ENCODE measurements at places on chromosomes 16 and 17.
A peak's percentile ranks its signal among the peaks of the same experiment; 100 is the strongest.

- peak; percentile 74 for DNase-seq
Observed at GRCh38 chr16:17343028-17343427, 127.7 kb downstream of the XYLT1 start.

DNA sequence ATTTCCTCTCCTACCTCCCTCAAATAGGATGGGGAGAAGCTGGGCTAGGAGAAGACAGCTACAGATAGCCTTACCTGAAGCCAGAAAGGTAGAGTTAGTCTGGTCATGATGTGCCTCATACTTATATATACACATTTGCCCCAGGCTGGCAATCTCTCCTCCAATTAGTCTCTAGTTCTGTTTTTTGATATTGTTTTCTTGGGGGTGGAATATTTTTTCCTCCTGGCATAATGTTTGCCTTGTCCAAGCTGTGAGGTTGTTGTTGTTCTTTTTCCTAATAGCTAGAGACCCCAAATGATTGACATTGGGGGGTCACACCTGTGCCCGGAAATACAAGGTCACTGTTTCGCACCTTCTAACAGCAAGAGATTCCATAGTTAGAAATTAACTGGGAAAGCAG, at the start of gene UMOD:
TSS of gene UMOD (minus strand) at position 101 of the 400 bp plus-strand sequence. CDS start 1,978 bp downstream, outside the sequence.
- no peak for DNase-seq

GRCh38 chr17:31405890-31406371, 14.5 kb downstream of the RAB11FIP4 start:
- DNase-seq: no peak

- DNase-seq: no peak
Observed at GRCh38 chr17:38589462-38590114, 16.2 kb downstream of the SRCIN1 start.

- no peak for DNase-seq
Observed at GRCh38 chr17:15409721-15410250, 57.6 kb downstream of the CDRT4 start.

GRCh38 chr17:58325289-58325726, 3.3 kb downstream of the TSPOAP1 start:
- no peak for DNase-seq

- peak; percentile 86 for DNase-seq
Observed at GRCh38 chr17:49997773-49998703, 3.0 kb upstream of the DLX3 start.

DNA sequence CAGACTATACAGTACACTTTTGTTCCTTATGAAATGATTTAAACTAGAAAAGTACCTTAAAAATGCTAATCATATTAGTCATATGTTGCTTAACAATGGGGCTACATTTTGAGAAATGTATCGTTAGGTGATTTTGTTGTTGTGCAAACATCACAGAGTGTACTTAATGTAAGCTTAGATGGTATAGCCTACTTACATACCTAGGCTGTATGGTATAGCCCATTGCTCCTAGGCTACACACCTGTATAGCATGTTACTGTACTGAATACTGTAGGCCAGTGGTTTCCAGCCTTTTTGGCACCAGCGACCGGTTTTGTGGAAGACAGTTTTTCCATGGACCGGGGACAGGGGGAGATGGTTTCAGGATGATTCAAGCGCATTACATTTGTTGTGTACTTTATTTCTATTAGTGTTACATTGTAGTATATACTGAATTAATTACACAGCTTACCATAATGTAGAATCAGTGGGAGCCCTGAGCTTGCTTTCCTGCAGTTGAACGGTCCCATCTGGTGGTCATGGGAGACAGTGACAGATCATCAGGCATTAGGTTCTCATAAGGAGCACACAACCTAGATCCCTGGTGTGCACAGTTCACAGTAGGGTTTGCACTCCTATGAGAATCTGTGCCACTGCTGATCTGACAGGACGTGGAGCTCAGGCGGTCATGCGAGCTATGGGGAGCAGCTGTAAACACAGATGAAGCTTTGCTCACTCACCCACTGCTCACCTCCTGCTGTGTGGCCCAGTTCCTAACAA, 35.0 kb upstream of the MRC2 start:
- DNase-seq: no peak

- DNase-seq: no peak
Observed at GRCh38 chr17:42687707-42688320, 5.5 kb downstream of the CNTNAP1 start.

- peak; percentile 60 for DNase-seq
Observed at GRCh38 chr17:27630607-27631410, at the start of gene LGALS9. LGALS9 (plus strand) TSS chr17:27631188; CDS start chr17:27631266, 78 bp downstream.

- DNase-seq: no peak
Observed at GRCh38 chr17:34920676-34921075, 40.6 kb downstream of the CCT6B start.

DNA sequence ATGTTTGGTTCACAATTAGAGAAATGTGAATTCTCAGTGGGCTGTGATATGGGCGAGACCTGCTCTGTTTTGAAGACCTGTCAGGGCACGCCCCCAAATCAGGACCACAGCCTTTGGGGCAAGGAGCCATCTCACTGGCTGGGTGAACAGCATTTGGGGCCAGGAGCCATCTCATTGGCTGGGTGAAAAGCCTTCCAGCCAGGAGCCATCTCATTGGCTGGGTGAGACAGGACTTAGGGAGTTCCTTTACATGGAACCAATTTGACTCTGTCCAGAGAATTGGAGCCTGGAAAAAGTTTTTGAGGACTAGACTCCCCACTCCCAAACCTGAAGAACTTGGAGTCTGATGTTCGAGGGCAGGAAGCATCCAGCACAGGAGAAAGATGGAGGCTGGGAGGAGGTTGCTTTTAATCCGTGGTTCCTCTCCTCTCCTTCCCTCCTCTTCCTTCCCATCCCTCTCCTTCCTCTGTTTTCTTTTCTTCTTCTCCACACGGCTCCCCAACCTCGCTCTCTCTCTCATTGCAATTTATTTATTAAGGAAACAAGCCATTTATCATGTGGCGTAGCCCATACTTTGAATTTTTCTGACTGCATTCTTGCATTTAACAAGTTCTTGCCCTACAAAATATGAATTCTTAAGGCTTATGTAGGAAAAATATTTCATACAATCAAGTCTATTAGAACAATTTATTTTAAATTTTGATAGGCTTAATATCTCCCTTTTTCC, 19.7 kb downstream of the FOXL1 start:
- no peak for DNase-seq

DNA sequence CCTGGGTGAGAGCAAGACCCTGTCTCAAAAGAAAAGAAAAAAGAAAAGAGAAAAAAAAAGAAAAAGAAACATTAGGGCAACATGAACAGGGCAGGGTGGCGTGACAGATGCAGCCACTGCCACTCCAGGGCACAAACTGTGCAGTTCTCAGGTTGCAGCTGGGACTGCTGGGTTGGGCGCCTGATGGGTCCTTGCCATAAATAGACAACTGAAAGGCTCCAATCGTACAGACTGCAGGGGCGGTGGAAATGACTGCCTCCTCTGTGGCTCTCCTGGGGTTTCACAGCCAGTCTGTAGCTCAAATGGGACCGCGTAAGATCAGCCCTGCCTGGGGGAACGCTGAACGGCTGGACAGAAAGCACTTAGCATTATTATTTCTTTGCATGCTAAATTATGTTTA, 130.7 kb downstream of the CPPED1 start:
- DNase-seq: no peak

DNA sequence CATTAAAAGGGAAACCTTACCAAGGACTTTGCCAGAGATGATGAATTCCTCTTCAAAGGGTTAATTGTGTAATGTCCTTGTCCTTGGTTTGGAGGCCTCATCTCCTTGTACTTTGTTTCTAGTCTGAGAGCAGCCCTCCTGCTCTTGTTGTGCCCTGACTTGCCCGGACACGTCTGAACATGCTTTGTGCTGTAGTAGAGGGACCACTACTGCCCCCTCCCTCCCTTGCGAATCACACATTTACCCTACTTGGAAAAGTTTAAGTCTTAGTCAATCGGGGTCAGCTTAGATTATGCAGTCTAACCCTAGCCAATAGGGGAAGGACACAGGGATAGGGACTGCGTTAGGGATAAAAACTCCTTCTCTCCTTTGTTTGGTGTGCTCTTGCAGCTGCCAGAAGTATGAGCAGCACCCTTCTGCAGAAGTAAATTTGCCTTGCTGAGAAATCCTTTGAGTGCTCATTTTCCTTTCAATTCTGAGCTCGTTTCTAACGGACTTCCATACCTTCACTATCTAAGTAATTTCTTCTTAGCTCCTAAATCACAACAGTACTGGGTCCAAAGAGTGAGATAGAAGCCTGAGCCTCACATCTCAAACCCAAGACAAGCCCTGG, 26.4 kb upstream of the CLEC3A start:
- DNase-seq: no peak

- DNase-seq: no peak
Observed at GRCh38 chr17:13076905-13077304, 59.1 kb upstream of the ELAC2 start.

- DNase-seq: no peak
Observed at GRCh38 chr16:1048442-1049112, 24.0 kb upstream of the SSTR5 start.

DNA sequence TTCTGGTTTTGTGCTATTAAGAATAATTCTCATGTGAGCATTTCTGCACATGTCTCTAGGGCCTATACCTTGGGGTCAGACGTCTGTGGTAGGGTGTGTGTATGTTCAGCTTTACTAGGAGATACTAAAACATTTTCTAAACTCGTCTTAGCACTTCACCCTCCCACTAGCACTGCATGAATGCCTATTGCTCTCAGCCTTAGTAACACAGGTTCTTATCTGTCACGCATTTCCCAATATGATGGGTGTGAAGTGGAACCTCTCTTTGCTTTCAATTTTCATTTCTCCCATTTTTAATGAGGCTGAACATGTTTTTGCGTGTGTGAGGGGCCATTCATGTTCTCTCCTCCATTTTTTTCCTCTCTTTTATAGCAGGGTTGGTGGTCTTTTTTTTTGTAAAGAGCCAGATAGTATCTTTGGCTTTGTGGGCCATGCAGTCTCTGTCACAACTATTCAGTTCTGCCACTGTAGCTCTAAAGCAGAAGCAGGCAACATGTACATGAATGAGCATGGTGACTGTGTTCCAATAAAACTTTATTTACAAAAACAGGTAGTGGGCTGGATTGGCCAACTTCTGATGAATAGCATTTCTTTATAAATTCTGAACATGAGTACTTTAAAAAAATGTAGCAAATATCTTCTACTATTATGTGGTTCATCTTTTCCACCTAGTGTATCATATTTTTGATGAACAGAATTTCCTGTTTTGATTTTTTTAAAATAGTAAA, 354.0 kb downstream of the XYLT1 start:
- DNase-seq: no peak

DNA sequence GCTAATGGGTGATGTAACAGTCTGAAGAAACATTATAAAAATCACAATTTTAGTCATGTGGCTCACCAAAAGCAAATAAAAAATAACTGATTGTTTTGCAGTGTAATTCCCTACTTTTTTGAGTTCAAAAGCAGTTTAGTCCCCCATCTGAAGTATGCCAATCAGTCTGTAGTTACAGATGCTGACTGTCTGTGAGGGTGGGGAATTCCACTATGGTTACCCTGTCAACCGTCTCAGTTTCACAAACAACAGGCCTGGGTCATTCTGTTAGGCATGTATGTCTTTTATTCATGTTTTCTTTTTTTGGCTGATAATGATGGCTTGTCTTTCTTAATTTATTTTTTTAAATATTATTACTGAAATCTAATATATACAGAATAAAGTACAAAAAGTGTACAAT, 69.3 kb downstream of the STXBP4 start:
- no peak for DNase-seq

- no peak for DNase-seq
Observed at GRCh38 chr17:17587614-17588337, 3.7 kb downstream of the PEMT start.

GRCh38 chr16:65327346-65327745, 205.5 kb upstream of the CDH11 start:
- DNase-seq: no peak

DNA sequence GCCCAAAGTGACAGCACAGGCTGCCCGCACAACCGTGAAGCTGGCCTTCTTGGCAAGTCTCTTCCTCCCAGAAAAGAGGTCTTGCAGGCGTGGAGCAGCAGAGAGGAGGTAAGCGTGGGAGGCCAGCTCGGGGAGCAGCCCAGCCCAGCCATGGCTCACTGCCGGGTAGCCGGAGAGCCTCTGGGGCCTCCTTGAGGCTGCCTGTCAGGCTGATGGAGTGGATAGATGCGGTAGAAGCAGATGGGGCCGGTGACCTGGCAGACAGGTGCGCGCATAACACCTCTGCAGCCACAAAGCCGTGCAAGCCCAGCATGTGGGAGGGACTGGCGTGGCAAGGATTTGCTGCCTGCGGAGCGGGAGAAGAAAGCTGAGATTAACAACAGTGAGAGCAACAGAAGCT, 17.1 kb upstream of the DOK4 start:
- DNase-seq: no peak

DNA sequence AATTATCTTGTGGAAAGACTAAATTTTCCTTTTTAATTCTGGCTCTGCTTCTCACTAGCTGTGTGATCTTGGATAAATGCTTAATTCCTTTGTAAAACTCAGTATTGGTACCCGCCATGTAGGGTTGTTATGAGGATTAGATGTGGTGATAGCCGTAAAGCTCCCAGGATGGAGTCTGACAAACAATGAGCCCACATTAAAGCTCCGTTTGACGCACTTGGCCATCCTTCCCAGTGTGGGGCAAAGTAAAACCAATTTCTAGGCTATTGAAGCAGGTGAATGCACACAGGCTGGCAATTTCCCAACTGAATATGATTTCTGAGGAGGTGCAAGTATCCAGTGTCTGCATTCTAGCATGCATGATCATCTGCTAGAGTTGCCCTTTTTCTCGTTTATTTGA, 123.6 kb downstream of the MRTFB start:
- DNase-seq: no peak

- no peak for DNase-seq
Observed at GRCh38 chr17:13544292-13544691, 57.4 kb downstream of the HS3ST3A1 start.

- DNase-seq: peak; percentile 45
Observed at GRCh38 chr17:58666858-58667267, 25.0 kb downstream of the TEX14 start.

DNA sequence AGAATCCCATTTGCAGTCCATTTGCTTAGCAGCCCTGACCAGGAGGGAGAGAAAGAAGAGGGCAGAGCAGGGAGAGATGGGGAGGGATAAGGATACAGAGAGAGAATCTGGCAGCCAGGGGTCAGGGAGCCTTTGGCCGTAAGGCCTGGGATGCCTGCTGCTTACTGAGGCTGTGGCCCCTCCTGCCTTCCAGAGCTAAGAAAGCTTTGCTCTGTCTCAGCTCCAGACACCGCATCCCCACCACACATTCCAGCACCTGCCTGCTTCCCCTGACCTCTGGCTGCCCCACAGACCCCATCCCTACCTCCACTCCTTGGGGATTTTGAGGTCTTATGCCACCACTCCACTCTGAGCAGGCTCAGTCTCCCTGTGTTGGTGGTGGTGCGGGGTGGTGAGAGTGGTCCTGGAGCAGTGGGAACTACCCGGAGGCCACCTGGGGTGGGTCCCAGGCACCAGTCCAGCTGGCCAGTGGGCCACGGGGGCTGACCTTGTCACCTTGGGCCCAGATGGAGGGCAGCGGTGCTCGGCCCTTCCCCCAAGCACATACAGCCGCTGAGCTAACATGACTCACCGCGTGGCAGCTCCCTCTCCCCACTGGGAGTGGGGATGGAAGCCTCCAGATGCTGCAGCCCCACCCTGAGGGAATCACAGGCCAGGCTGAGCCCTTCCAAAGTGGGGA, 58.3 kb downstream of the RAI1 start:
- no peak for DNase-seq

- no peak for DNase-seq
Observed at GRCh38 chr17:17635126-17635525, 43.6 kb upstream of the PEMT start.
